ENCODE measurements at places on chromosomes 5 and 9.
A peak's percentile ranks its signal among the peaks of the same experiment; 100 is the strongest.

- H3K27ac ChIP-seq = no peak overlapping the region
- H3K27me3 ChIP-seq = peaks cover 4% of the 10 kb centered on the region
- no peaks in the 10 kb centered on the region for H3K4me1 ChIP-seq
- no peaks in the 10 kb centered on the region for H3K36me3 ChIP-seq
- no peak for DNase-seq
- no peak overlapping the region for H3K4me3 ChIP-seq
These were observed 55.6 kb downstream of the CMYA5 start for GRCh38 chr5:79745255-79745654.

DNA sequence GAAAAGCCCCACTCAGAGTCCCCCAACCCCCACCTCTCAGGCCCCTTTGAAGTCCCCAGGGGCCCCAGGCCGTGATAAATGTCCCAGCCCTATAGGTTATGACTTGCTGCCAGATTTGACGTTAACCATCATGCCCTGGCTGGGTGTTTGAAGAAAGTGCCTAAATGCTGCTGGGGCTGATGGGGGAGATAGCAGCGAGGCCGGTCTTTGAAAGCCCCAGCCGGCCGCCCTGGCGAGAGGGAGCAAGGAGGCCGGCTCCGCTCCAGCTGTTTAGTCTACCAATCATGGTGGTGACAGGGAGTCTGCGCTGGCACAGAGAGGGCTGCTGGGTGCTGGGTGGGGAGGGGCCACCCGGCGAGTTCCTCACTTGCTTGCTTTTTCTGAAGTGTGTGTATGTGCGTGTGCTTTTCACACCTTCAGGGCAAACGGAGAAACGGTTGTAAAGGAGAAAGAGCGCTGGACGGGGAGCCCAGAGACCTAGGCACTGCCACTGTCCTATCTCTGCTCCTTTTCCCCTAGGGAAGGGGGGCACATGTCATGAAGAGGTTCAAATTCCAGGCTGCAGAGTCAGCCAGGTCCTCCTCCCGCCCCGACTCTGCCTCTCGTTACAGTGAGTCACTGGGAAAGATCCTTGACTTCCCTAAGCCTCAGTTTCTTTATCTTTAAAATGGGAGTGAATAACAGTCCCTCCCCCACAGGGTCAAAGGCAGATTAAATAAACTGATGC, 126.1 kb upstream of the HAND1 start:
- H3K4me1 ChIP-seq = no peaks in the 10 kb centered on the region
- no peak for DNase-seq
- H3K36me3 ChIP-seq = no peaks in the 10 kb centered on the region
- no peak overlapping the region for H3K4me3 ChIP-seq

DNA sequence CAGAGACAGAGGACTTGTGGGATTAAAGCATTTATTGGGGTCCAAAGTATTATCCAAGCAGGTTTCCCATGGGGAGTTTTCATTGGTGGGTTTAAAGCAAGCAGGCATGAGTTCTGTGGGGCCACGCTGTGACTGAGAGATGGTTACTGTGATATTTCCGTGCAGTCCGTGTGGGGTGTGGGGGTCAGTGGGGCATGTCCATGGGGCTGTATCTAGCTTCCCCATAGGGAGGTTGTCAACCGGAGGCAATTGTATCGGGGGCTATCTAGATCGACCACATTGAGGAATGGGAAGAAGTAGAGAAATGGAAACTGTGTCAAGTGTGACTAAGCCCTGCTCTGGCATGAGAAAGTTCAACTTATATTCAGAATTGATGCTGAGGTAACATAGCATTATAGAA, 7.1 kb upstream of the RPS23 start:
- no peaks in the 10 kb centered on the region for H3K36me3 ChIP-seq
- no peak overlapping the region for H3K4me3 ChIP-seq
- H3K27ac ChIP-seq = no peak overlapping the region
- no peaks in the 10 kb centered on the region for H3K27me3 ChIP-seq

DNA sequence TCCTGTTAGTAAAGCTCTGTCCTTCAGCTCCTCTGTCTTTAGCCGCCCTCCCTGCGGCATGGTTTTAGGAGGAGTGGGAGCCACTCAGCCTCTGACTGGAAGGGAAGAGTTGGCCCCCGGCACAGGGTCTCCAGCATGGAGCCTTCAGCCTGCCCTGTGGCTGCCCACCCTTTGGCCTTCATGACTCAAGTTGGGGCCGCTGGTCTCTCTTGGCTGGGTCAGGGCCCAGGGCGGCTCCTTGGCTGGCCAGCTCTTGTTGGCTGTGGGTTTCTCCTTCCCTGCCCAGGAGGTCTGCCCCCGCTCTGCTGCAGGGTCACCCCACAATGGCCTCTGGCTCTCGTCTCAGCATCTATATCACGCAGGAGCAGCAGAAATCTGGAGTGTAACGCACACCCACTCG, 25.7 kb downstream of the FGF1 start:
- H3K27ac ChIP-seq = no peak overlapping the region
- DNase-seq = no peak
- peaks cover 18% of the 10 kb centered on the region for H3K27me3 ChIP-seq
- no peak overlapping the region for H3K4me3 ChIP-seq

DNA sequence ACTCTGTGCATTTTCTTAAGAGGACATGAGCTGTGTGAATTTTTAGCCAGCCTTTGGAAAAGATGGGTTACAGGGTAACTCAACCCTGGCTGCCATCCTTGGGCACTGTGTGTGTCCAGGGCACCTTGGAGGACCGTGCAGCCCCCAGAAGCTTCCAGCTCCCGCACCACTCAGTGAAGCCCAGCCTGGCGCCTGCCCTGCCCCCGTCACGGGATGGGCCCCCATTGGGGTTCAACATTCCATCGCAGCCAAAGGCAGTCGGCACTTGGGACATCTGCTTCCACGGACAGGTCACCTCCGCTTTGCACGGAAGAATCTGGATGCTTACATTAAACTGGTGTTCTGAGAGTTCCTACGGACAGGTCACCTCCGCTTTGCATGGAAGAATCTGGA, 1.9 kb upstream of the SLC6A18 start:
- no peaks in the 10 kb centered on the region for H3K36me3 ChIP-seq
- H3K4me3 ChIP-seq = no peak overlapping the region
- DNase-seq = no peak
- H3K27me3 ChIP-seq = peaks cover 8% of the 10 kb centered on the region
- H3K4me1 ChIP-seq = no peaks in the 10 kb centered on the region

GRCh38 chr5:146068977-146069779, 36.2 kb downstream of the PLAC8L1 start:
- H3K27ac ChIP-seq = no peak overlapping the region
- H3K4me1 ChIP-seq = no peaks in the 10 kb centered on the region
- no peak overlapping the region for H3K4me3 ChIP-seq

DNA sequence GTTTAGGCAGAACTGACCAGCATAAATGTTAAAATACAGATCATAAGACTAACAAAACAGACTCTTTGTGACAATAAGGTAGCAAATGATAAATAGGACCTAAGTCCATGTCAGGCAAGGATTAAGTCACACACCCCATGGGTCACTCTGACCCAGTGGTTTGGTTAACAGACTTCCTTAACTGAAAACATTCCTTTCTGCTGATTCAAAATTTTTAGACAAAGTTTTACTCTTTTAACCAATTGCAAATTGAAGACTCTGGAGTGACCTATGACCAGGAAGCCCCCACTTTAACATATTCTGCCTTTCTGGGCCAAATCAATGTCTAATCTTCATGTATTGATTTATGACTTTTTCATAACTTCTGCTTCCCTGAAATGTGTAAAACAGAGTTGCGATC, 4.9 kb upstream of the NXNL2 start:
- DNase-seq = no peak
- H3K27ac ChIP-seq = no peak overlapping the region
- H3K36me3 ChIP-seq = no peaks in the 10 kb centered on the region
- peaks cover 38% of the 10 kb centered on the region for H3K27me3 ChIP-seq
- peaks cover 5% of the 10 kb centered on the region for H3K4me1 ChIP-seq

DNA sequence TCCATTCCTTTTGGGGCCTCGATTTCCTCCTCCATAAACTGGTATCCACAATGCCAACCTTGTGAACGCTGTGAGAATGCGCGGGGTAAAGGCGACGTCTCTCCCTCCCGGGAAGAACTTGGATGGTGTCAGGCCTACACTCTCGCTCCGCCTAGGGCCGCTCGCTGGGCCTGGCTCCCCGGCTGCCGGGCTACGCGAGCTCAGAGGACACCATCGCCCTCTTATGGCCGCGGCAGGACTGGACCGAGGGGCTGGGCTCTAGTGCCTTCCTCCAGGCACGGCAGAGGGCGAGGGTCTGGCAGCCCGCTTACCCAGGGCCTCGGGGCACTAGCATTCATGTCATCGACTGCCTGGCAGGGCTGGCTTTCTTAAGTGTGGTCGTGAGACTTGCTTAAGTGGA, 1.3 kb upstream of the EXOSC2 start:
- peaks cover 3% of the 10 kb centered on the region for H3K27me3 ChIP-seq
- peaks cover 25% of the 10 kb centered on the region for H3K4me1 ChIP-seq
- peak overlapping the region; percentile 94 for H3K4me3 ChIP-seq

GRCh38 chr5:141681695-141682641, at the start of gene ARAP3:
TSS of gene ARAP3 (minus strand) at chr5:141682230. CDS start at chr5:141680486, 1,744 bp downstream.
- H3K4me3 ChIP-seq = peak within 1 kb of the TSS; percentile 79
- H3K27ac ChIP-seq = no peak within 1 kb of the TSS
- no peaks in the 10 kb centered on the region for H3K36me3 ChIP-seq
- peaks cover 23% of the 10 kb centered on the region for H3K4me1 ChIP-seq
- peaks cover 3% of the 10 kb centered on the region for H3K27me3 ChIP-seq

GRCh38 chr5:12284604-12285003, 380.4 kb upstream of the CTNND2 start:
- DNase-seq = no peak
- no peaks in the 10 kb centered on the region for H3K36me3 ChIP-seq
- H3K4me3 ChIP-seq = no peak overlapping the region
- H3K27me3 ChIP-seq = no peaks in the 10 kb centered on the region
